Progenitor cell of endocrine pancreas (in vitro differentiated cells): ENCODE measurements at places on chromosomes 1 and 21. TPM values are rescaled to one million over a fixed set of nuclear protein-coding genes. Genes with fewer than 3 reads are reported as not detected.

- no peak for DNase-seq
Measured at GRCh38 chr1:87791931-87792740, 463.5 kb downstream of the LMO4 start.

- DNase-seq = no peak
Measured at GRCh38 chr1:116193768-116194167, 82.6 kb downstream of the MAB21L3 start.

DNA sequence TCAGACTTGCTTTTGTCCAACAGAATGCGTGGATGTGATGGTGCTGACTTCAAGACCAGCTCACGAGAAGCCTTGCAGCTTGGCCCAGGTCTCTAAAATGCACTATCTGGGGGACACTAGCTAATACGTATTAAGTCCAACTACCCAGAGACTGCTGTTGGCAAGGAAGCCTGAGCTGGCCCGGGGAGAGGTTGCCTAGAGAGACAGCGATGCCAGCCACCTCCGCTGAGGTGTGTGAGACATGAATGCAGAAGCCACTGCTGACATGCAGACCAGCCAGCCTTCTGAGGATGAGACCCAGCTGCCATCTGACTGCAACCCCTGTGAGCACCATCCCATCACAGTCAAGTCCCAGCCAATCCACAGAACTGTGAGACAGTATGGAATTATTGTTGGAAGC, 32.5 kb downstream of the THAP3 start:
- DNase-seq = no peak

GRCh38 chr21:24289539-24289938, 1317.7 kb downstream of the MRPL39 start:
- no peak for DNase-seq

DNA sequence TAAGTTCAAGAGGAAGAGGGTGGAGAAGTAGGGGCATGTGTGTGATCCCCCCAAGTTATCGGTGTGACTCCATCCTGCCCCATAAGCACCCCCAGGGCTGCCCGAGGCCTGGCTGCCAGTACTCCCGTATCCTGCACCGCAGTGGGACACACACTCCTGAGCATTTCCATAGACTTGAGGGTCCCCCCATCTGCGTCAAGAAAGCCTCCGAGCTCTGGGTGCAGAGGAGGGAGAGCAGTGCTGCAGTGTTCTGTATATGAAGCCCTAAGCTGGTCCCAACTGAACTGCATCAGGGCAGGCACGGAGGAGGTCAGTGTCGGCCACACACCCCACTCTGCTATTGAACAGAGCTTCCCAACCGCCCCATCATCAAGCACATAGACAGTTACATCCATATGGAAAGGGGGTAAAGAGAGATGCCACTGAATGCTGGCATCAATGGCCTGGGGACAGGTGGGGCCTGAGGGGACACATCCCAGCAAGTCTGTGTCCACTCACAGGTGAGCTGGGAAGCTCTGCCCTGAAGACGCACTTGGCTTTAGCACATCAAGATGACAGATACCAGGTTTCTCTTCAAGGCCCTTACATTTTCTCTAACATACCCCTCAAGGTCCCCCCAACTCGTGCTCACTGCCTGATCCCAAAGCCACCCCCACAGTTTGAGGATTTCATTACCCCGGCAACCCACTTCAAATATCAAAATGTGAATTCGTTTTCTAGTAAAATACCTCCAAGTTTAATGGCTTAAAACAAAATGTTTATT, 64.3 kb downstream of the EVA1C start:
- no peak for DNase-seq

GRCh38 chr1:155499953-155500639, 62.5 kb downstream of the ASH1L start:
- no peak for DNase-seq

GRCh38 chr1:64112281-64112680, 91.1 kb upstream of the UBE2U start:
- no peak for DNase-seq

GRCh38 chr1:177933881-177934280, 36.0 kb downstream of the SEC16B start:
- no peak for DNase-seq

DNA sequence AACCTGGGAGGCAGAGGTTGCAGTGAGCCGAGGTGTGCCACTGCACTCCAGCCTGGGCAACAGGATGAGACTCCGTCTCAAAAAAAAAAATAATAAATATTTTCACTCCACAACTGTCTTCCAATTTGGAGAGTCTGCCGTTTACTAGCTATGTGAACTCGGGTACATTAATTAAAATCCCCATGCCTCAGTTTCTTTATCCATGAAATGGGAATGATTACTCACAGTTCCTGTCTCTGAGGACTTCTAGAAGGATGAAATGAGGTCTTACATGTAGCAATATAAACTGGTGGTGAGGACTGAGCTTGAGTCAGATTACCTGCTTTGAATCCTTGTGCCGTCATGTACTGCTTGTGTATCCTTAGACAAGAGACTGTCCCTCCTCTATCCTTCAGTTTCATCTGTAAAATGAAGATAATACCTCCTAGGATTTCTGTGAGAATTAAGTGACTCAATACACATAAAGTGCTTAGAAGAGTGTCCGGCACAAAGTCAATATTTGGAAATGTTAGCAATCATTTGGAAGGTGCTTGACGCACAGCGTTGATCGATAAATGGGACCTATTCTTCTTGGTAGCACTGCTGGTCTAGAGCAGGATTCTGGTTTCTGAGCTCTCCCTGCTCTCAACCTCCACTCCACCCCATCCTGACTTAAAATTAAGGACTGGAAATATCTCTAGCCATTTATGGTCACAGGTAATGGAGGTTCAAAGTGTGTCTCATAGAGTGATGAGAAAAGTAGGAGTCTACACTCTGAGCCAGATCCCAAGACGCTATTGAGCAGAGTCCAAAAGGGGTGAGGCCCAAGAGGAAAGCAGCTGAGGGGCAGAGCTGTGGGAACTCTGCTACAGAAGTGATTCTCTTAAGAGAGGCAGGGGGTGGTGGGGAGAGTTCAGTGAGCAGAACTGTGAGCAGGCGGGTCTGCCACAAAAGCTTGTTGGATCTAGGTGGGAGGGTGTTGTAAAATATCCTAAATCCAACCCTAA, 11.6 kb upstream of the DDI2 start:
- DNase-seq = no peak

The ST6GALNAC3 gene
- total RNA-seq = 11.0 and 17.5 TPM in 2 replicates

The EIF3I gene
- total RNA-seq = 143 and 145 TPM in 2 replicates

The RAB42 gene
- total RNA-seq = 0.65 and 2.1 TPM in 2 replicates

The TUFT1 gene
- total RNA-seq = 12.5 and 14.4 TPM in 2 replicates

The SELENBP1 gene
- 56.2 and 57.0 TPM in 2 replicates for total RNA-seq
